ENCODE measurements at places on chromosomes 2 and 18.

- H3K27me3 ChIP-seq: peaks cover 8% of the 10 kb centered on the region
- H3K36me3 ChIP-seq: no peaks in the 10 kb centered on the region
- peak; percentile 48 for DNase-seq
- peaks cover 9% of the 10 kb centered on the region for H3K4me1 ChIP-seq
- H3K4me3 ChIP-seq: no peak overlapping the region
Observed at GRCh38 chr18:8480506-8481328, 128.5 kb upstream of the RAB12 start.

DNA sequence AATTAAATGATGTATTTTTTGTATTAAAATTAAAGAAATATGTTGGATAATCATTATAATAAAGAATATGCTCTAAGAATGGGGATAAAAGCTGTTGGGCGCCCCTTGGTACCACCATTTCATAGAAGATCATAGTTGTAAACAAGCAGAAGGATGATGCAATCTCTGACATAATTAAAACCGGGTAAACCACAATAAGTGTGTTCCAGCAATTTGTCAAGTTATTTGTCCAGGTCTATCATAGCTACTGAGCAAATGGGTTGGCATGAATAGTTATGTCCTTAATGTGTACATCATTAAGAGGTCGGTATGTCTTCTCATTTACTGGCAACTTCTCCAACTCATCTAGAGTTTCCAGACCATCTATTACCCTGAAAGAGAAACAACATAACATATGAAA, 6.7 kb upstream of the CLK1 start:
- no peaks in the 10 kb centered on the region for H3K27me3 ChIP-seq
- DNase-seq: no peak
- H3K4me1 ChIP-seq: no peaks in the 10 kb centered on the region
- H3K27ac ChIP-seq: no peak overlapping the region
- no peak overlapping the region for H3K4me3 ChIP-seq

- peaks cover 9% of the 10 kb centered on the region for H3K4me1 ChIP-seq
- H3K27me3 ChIP-seq: peaks cover 7% of the 10 kb centered on the region
- no peak for DNase-seq
- no peak overlapping the region for H3K27ac ChIP-seq
Observed at GRCh38 chr2:30987566-30987965, 150.7 kb downstream of the GALNT14 start.

- H3K4me3 ChIP-seq: peak overlapping the region; percentile 99
- no peaks in the 10 kb centered on the region for H3K36me3 ChIP-seq
- peak overlapping the region; percentile 98 for H3K27ac ChIP-seq
- no peak for DNase-seq
Observed at GRCh38 chr2:189440644-189440946, 679 bp upstream of the WDR75 start.

Data from endothelial cell (in vitro differentiated cells).